Ovary (tissue), 10 donors: ENCODE measurements at places on chromosomes 2 and 18.
A peak's percentile ranks its signal among the peaks of the same experiment; 100 is the strongest.

DNA sequence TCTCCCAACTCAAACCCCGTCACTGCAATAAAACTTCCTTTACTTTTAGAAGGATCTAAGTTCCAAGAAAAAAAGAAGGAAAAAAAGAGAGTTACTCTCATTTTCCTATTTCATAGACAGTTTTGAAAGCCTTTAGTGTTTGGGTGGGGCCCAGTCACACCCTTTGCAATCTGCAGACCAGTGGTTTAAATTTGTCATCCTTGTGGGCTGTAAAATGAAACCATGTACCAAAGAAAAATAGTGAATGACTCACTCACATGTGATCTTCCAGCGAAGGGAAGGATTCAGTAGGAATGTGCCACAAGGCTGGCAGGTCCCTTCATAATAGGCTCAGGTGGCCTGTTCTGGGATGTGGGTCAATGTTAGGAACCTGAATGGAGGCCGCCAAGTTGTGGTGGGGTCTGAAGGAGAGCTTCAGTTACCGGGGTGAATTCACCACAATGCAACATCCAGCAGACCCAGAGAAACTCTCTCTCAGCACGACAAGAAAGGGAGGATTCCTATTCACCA is 28.3 kb downstream of the ANXA4 start:
- DNase-seq: no peak

DNA sequence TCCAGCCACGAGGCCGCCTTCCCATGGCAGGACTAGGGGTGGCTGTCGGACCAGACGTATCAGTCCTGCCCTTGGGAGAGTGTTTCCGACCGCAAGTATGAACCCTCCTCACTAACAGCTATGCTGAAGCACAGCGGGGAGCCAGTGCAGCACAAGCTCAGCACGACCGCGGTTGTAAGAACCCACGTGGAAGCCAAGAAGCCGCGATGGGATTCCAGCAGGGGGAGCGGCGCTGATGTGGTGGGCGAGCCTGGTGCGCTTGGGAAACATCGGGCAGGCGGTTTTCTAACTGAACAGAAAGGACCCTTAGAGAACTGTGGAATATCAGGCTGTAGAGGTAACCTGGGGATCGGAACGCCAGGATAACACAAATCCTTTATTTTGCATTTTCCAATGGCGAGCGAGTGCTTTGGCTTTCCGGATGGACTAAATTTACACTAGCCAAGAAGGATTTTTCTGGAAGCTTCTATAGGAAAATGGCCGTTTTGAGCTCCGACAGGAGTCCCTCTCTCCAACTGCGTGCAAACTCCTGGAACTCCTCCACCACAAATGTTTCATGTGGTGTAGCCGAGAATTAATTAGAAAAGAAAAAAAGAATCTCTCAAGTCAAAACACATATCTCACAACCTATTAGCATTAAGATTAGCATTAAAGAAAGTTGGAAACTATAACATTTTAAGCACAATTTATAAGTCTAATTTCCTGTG is 132.0 kb upstream of the MYCN start:
- DNase-seq: no peak

DNA sequence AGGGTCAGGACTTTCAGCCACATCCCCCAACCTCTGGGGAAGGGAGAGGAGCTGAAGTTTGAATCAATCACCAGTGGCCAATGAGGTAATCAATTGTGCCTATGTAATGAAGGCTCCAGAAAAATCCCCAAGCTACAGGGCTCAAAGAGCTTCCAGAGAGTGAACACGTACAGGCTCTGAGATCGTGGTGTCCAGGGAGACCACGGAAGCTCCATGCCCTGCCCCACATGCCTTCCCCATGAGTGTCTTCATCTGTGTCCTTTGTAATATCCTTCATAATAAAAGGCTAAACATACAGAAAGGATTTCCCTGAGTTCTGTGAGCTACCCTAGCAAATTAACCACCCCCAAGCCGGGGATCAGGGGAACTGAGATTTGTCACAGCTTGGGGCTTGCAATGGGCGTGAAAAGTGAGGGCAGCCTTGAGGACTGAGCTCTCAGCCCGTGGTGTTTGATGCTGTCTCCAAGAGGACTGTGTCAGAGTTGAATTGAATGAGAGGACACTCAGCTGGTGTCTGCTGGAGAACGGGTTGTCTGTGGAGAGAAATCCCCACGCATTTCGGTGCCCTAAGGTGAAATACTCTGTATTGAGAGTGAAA is 25.5 kb upstream of the TUBB6 start:
- no peak for DNase-seq

GRCh38 chr2:216849987-216850386 is 9.9 kb downstream of the TNP1 start:
- no peak for DNase-seq

DNA sequence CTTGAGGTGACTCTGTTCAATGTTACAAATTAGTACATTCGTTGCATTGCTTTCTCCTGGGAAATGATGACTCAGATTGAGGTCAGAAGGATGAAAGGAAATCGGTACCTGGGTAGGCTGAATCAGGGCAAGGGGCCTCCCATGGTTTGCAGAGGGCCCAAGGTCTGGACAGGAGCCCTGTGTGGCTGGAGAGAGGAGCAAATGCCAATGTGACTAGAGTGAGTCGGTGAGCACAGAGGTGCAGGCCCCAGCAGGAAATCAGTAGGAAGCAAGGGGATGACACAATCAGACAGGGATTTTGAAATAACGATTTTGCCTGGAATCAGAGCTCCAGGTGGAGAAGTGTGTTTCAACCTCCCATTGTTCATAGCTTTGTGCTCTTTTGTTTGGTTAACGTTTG is 118.9 kb downstream of the CCDC102B start:
- DNase-seq: no peak

GRCh38 chr18:46506974-46507586 is 149.9 kb downstream of the LOXHD1 start:
- no peak for DNase-seq

- DNase-seq: no peak
Measured at GRCh38 chr2:215606219-215606618, 170.4 kb upstream of the FN1 start.

- no peak for DNase-seq
Measured at GRCh38 chr2:169229590-169229989, 132.7 kb downstream of the LRP2 start.

DNA sequence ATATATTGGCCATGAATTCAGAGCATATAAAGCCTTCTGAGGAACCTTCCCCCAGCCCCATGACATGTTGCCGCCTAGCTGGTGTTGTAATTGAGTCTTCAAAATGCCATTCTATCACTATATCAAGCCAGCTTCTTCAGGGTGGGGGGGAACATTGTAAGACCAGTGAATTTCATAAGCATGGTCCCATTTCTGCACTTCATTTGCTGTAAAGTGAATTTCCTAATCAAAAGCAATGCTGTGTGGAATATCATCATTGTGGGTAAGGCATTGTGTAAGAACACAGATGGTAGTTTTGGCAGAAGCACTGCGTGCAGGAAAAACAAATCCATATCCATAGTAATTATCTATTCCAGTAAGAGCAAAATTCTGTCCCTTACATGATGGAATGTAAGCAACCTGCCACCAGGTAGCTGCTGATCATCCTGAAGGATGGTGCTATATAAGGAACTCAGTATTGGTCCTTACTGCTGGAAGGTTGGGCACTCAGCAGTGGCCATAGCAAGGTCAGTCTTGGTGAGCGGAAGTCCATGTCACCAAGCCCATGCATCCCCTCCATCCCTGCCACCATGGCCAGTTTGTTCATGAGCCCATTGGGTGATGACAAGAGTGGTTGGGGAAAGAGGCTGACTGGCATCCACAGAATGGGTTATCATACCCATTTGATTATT is 159.4 kb downstream of the COPS8 start:
- DNase-seq: no peak

GRCh38 chr2:72135921-72136320 is 11.7 kb downstream of the CYP26B1 start:
- peak; percentile 9 for DNase-seq

DNA sequence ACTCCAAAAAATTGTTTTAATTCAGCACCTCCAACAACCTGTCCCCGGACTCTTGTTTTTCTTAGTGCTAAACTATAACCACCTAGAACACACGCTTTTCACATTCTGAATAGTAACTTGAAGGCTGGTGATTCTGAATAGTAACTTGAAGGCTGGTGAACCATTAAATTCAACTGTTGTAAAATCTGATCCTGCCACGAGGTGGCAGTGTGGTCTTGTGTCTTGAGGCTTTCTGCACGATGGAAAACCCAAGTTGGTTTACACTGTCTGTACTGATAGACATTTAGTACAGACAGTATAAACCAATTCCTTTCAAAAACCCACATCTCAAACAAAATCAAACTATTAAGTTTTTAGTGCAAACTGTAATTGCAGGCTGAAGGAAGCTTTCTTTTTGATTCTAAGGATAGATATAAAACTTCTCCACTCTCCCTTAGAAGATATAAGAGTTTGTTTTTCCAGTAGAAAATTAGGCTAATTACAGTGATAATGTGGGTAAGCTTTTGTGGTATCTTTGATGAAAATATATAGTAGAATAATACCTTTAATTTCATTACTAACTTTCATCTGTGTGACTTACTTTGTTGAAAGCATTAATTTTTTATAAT is 57.6 kb downstream of the VAPA start:
- peak; percentile 69 for DNase-seq

DNA sequence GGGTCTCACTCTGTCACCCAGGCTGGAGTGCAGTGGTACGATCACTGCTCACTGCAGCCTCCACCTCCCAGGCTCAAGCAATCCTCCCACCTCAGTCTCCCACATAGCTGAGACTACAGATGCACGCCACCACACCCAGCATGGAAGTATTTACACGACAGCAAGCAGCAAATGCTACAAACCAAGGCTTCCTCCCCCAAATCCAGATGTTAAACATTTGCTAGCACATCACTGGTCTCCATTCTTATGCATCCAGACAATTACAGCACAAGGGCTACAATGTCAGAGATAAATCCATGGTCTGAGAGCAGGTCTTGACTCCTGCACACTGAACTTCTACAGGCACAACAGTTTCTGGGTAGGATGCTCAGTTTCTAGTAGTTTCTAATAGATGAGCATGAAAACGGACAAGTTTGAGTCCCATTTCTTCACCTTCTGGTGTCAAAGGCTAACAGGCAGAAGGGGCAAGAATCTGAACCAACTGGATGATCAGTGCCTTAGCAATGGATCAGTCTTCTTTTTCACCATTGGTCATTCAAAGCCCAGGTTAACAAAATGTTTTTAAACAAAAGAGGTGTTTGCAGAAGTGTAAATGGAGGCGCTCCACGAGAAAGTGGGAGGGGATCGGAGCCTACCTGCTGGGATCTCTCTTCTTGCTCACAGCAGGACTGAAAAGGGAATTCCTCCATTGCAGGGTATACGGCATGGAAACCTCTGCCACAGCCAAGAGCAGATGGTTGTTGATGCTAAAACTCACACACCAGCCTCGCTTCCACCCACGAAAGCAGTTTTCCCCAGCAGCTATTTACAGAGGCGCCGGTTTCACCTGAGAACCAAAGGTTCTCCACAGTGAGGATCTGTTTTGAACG is 135.0 kb upstream of the ARL4C start:
- DNase-seq: no peak

- no peak for DNase-seq
Measured at GRCh38 chr2:10140841-10141610, 18.5 kb downstream of the RRM2 start.

- DNase-seq: peak; percentile 63
Measured at GRCh38 chr2:240957656-240958365, 40.6 kb upstream of the SNED1 start.

GRCh38 chr2:8980096-8980495 is 23.4 kb downstream of the MBOAT2 start:
- DNase-seq: no peak

DNA sequence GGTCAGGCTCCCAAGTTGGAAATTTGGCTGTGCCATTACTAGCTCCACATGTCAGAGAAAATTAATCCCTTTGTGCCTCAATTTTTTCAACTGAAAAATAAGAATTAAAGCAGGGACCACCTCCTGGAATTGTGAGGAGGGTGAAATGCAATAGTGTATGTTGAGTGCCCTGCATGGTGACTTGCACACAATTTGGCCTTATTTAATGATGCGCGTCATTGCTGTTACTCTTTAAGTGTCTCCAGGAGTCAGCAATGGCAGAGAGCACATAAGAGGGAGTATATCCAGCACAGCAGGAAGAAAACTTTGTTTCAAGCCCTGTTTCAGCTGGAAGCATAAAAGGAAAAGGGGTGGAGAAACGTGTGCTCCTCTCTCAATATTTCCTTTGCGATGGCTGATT is 215.8 kb downstream of the ALK start:
- DNase-seq: no peak

DNA sequence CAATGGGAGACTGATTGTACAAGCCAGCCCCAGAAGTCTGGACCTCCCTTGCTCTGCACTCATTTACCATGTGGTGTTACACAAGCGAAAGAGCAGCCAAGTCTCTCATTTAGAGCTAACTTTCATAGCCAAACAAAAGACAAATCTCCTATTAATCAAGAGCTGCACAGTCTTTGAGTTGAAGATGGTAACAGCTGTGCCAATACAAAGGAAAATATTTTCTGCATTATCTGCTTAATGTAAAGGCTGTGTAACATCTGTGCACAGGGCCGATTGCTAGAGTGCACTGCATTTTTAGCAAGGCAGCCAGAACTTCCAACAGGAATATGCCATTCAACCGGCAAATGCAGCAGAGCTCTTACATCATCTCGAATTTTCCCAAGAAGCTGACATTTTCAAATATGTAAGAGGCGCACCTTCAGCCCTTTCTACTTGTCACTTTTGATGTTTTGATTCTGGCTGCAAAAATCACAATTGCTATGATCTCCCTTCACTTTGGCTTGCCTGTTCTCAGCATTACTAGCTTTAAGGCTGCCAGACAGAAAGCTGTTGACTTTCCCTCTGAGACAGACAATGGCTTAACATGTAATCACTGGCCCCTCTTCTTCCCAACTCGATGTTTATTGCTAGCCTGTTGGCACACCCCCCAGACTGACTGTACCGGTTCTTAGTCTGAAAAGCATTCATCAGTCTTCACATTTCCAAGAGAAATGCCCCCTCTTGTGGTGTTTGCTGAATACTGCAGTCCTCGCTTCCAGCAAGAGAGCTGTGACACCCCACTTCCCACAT is 96.9 kb upstream of the TANK start:
- peak; percentile 89 for DNase-seq

DNA sequence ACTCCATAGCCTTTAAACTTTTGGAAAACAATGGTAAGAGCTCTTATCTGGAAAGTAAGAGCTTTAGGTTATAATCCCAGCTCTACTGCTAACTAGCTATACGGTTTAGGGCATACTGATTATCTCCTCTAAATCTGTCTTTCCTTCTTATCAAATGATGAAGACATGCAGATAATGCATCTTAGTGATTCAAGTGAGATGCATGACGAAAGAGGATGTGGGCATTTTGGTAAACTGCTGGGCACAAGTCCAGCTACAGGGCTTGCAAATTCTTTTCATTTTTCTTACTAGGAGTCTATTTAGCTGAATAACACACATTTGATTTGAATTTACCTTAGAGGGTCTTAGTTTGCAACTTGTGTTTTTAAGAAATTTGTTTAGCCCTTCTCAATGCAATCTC is 1604.8 kb upstream of the ZEB2 start:
- no peak for DNase-seq

GRCh38 chr18:57811477-57812125 is 8.5 kb upstream of the ATP8B1 start:
- no peak for DNase-seq

DNA sequence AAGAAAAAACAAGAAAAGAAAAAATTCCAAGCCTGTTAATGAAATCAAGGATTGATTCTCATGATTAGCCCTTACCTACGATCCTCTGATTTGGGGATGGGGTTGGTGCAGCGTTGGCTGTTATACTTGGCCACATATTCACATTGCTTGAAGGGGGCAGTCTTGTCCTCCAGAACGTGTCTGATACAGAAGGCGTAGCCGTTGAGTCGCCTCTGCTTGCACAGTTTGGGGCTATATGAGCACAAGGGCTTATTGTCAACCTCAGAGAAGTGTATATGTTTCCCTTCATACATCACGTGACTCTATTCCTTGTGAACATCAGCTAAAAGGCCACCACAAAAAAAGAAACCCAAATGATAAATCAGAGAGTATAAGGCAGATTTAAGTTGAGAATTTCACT is 23.2 kb downstream of the INO80D start:
- DNase-seq: no peak
